NCI-H345 (cell line): ENCODE measurements at places on chromosomes 13 and 19.

DNA sequence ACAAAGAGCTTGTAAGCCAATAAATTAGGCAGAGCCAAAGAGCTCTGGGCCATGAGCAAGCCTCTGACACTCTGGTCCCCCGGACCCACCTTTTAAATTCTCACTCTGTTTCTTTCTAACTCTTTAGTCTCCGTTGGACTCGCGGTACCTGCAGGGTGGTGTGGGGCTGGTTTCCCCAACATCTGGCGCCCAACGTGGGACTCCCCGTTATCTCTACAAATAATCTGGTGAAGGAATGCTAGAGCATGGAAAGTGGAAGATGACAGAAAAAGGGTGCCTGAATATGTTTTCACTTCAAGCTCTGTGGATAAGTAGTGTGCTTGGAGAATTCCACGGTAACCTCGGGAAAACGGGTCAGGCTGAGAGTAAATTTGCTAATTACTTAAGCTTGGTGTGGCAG lies 36.5 kb upstream of the CYP2B6 start:
- no peak for DNase-seq

DNA sequence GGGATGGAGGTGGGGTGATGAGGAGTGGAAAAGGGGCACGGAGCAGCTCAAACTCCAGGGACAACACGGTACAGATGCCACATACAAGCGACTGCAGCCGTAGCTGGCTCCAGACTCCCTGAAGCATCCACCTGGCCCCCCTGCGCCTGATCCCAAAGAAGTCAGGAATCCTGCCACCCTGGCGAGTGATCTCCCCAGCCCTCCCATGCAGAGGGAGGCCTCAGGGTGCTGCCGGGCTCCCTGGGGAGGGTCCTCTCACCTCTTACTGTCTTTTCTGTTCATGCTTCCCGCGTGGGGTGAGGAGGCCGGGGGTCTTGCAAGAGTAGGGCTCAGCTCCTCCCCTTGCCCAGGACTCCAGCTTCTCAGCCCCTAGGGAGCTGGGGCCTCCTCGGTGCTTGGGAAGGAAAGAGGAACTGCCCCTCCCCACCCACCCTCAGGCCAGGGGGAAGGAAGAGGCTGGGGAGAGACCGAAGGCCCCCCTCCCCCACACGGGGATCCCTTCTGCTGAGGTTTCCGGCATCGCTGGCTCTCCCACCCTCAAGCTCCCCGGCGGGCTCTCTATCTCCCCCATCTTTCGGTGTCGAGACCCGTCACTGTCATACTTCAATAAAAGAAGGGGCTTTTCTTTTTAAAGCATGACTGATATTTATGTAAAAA lies at the start of gene RASGRP4:
Gene RASGRP4 (minus strand): TSS at position 410 of the 657 bp plus-strand sequence. CDS start 128 bp downstream, at position 282.
- no peak for DNase-seq

- DNase-seq: no peak
Observed at GRCh38 chr19:8517551-8518442, 3.8 kb upstream of the ZNF414 start.

- DNase-seq: peak; percentile 75
Observed at GRCh38 chr13:52455677-52456041, 381 bp downstream of the CKAP2 start.

GRCh38 chr19:50551715-50552187 lies 16.5 kb downstream of the LRRC4B start:
- DNase-seq: no peak

DNA sequence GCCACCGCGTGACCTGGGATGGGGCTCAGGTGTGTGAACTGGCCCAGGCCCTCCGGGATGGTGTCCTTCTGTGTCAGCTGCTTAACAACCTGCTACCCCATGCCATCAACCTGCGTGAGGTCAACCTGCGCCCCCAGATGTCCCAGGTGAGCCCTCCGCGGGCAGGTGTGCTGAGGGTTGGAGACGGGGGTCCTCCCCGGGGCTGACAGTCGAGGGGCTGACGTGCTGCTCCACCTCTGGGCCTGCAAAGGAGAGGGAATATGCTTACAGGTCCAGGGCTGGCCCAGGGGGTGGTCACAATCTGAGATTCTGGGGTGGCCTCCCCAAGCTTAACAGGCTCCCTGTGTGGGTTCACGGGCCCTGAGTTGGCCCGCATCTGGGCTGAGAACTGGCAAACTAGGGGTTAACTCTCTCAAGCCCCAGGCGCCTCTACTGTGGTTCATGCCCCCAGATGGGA lies 386 bp downstream of the VAV1 start:
- DNase-seq: no peak

GRCh38 chr13:65677906-65678305 lies 1552.2 kb downstream of the PCDH9 start:
- no peak for DNase-seq

DNA sequence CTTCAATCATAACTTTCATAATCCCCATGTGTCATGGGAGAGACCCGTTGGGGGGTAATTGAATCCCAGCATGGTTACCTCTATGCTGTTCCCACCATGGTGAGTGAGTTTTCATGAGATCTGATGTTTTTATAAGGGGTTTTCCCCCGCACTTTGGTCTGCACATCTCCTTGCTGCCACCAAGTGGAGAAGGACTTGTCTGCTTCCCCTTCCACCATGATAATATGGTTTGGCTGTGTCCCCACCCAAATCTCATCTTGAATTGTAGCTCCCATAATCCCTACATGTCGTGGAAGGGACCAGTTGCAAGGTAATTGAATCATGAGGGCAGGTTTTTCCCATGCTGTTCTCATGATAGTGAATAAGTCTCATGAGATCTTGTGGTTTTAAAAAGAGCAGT lies 524.9 kb downstream of the SLITRK5 start:
- no peak for DNase-seq

DNA sequence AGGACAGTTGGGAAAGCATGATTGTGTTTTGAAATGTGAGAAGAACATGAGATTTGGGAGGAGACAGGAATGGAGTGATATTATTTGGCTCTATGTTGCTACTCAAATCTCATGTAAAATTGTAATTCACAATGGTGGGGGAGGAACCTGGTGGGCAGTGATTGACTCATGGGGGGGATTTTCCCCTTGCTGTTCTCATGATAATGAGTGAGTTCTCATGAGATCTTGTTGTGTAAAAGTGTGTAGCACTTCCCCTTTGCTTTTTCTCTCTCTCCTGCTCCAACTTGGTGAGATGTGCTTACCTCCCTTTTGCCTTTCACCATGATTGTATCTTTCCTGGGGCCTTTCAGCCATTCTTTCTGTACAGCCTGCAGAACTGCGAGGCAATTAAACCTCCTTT lies 1261.0 kb upstream of the ATXN8OS start:
- no peak for DNase-seq

GRCh38 chr13:71359641-71360040 lies 507.4 kb downstream of the DACH1 start:
- DNase-seq: no peak

- DNase-seq: no peak
Observed at GRCh38 chr19:13301627-13302334, 151.6 kb downstream of the IER2 start.

GRCh38 chr13:108786456-108787200 lies 157.2 kb downstream of the MYO16 start:
- no peak for DNase-seq

DNA sequence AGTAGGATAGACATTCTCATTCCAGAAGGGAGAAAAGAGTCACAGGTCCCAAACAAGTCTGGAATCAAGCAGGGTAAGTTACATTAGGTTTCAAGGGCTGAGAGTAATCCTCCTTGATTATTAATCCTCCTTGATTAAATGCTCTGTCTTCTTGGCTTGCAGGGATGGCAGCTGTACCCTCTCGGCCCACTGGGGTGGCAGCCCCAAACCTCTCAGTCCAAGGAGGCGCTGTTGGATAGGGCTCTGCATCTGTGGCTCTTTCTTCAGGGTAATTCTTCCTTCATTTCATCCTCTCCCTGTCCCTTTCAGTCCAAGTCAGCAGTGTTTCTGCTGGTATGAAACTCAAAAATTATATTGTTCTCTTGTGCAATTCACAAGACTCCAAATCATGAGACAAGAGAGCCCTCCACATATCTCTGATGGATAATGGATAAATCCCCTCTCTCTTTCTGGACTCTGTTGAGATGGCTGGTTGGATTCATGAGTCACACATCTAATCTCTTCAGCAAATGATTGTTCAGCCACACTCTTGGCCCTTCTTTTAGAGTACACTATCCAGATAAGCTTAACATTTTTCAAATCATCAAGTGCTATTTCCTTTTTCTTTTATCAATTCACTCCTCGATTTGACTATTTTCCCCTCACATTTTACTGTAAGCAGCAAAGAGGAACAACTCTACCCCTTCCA lies 323.7 kb upstream of the HTR2A start:
- DNase-seq: no peak

DNA sequence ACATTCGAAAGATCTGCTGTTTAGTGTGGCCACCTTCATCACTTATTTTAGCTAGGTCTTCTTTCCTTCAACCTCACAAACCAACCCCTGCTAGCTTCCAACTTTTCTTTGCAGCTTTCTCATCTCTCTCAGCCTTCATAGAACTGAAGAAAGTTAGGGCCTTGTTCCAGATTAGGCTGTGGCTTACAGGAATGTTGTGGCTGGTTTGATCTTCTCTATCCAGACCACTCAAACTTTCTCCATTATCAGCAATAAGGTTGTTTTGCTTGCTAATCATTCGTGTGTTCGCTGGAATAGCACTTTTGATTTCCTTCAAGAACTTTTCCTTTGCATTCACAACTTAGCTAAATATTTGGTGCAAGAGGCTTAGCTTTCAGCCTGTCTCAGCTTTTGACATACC lies 44.7 kb downstream of the CARS2 start:
- DNase-seq: no peak

GRCh38 chr19:15934332-15935078 lies at the start of gene CYP4F11:
Gene CYP4F11 (minus strand): TSS chr19:15934529. CDS start chr19:15934408, 121 bp downstream.
- DNase-seq: no peak

DNA sequence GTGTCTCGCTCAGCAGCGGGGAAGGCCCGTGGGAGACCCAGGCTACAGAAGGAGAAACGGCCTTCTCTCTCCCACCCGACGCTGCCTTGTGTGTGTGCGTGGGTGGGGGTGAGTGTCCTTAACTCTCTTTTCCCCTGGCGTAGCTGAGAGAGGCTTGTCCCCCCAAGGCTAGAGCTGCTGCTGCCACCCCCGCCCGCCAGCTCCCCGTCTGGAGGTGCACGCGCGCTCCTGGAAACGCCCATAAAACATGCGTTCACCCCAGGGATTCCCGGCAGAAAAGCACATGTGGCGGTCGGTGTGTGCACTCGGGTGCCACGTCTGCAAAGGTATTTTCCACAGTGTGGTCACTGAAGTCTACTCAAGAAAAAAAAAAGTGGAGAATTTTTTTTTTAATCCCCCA lies 36.1 kb downstream of the GADD45B start:
- DNase-seq: no peak

GRCh38 chr13:31950111-31950815 lies 81.3 kb upstream of the FRY start:
- DNase-seq: no peak

GRCh38 chr13:39930060-39930459 lies 274.6 kb downstream of the COG6 start:
- no peak for DNase-seq

GRCh38 chr13:109859216-109859835 lies 72.9 kb upstream of the IRS2 start:
- DNase-seq: no peak

GRCh38 chr19:1259876-1260748 lies 9.0 kb upstream of the CIRBP start:
- no peak for DNase-seq

- no peak for DNase-seq
Observed at GRCh38 chr19:13138916-13139198, 11.3 kb downstream of the STX10 start.

DNA sequence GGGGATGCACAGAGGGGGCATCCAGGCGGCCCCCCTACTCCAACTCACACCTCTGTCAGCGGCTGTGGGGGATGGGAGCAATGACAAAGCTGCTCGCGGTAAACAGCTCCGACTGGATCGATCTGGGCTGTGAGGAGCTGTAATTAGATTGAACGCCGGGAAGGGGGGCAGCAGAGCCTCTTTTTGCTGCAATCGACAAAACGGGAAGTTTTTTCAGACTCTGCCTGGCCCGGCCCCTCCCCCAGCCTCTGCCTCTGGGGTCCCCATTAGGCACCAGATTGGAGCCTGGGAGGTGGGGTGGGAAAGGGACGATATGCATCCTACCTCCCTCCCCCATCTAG lies 16.3 kb downstream of the ONECUT3 start:
- no peak for DNase-seq

DNA sequence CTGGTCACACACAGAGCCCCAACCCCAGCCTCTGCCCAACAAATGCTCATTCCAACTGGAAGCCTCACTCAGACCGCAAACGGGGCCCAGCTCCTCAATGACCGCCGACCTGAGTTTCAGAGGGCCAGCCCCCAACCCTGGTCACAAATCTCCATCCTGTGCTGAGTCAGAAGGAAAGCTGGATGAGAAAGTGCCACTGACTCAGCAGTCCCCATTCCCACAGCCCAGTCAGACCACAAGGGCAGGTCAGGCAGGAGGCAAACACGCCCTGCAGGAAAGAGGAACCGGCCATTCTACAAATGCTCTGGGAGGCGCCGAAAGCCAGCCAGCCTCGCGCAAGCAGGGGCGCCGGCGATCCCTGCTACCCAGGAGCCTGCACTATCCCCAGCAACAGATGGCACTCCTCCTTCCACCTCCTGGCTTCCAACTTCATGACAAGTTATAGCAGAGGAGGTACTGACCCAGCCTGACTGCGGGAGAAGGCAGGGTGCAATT lies 14.1 kb upstream of the PRKD2 start:
- no peak for DNase-seq

- no peak for DNase-seq
Observed at GRCh38 chr13:96810104-96810503, 184.2 kb downstream of the OXGR1 start.

DNA sequence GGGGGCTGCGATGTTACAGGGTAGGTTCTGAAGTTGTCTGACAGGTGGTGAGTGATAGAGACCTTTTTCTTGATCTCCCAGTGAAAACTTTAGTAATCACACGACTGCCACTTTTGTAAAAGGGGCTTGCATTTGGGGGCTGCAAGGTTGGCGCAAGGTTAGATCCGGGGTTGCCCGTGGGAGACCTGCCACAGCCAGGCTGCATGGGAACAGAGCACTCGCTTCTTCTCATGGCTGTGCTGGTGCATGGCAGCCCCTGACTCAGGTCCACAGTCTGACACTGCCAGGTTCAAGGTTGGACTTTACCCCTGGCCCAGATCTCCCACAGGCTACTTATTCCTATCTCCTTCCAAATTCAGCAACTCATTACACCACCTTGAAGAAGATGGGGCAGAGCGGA lies 1190.4 kb downstream of the UQCRFS1 start:
- no peak for DNase-seq

DNA sequence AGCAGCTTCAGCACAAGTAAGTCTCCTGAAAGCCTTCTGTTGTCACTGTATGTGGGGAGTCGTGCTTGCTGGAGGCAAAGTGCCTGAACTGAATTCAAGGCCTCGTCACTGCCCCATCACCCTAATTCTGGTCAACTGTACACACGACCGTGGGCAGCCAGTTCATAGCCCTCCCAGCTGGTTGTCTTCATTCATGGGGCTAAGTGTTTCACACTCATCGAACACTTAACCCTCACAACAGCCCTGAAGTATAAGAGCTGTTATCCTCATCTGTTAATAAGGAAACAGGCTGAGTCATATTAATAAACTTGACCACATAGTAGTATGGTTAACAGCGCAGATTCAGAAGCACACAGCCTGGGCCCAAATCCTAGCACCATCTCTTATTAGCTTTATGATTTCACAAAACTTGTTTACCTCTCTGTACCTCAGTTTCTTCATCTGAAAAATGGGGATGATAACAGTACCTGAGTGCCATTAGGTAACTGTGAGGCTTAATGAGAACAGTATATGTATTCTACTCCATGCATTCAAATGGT lies 66.7 kb downstream of the CDADC1 start:
- DNase-seq: no peak

GRCh38 chr13:61432029-61432428 lies 16.4 kb upstream of the PCDH20 start:
- DNase-seq: no peak
